Brain (organoid and tissue), 16 donors: ENCODE measurements at places on chromosomes 11 and 22.
A peak's percentile ranks its signal among the peaks of the same experiment; 100 is the strongest.

- no peak for DNase-seq
These were observed 93.4 kb downstream of the WT1 start for GRCh38 chr11:32341620-32342613.

DNA sequence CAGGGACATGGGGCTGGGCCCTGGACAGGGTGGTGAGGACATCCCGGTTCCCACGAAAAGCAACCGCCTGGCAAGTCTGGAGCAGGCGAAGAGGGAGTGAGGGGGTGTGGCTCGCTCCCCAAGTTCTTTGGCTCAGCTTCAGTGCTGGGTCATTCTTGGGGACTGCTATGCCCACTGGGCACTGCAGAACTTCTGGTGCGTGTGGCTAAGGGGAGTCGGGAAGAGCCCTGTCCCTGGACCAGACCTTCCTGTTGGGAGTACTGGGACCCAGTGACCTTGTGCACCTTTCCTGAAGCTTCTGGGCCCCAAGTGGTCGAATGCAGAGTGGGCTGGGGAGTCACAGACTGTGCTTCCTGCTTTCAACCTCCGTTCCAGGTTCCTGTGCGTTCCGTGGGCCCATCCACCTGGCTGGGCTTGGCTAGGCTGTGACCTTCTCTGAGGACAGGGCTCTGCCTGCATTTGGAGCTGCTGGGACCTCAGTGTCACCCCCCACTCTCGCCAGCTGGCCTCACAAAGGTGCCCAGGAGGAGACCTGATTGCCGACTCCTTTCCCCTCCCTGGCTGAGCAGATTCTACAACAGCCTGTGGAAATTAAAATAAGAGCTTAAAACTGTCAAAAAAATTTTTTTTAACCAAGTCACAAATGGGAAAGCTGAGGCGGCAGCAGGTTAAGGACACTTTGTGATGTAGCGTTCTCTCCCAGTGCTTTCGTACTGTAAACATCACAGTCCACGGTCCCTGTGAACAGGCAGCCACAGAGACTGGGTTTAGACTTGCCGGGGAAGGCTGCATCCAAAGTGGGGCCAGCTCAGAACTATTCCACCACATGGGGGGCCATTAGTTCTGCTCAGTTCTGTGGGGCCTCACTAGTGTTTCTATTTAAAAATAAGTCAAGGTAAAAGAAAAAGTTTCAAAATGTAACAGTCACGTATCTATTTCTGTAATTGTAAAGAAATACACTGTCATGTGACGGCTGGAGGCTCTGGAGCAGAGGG lies 63.8 kb upstream of the WNT7B start:
- DNase-seq: no peak

DNA sequence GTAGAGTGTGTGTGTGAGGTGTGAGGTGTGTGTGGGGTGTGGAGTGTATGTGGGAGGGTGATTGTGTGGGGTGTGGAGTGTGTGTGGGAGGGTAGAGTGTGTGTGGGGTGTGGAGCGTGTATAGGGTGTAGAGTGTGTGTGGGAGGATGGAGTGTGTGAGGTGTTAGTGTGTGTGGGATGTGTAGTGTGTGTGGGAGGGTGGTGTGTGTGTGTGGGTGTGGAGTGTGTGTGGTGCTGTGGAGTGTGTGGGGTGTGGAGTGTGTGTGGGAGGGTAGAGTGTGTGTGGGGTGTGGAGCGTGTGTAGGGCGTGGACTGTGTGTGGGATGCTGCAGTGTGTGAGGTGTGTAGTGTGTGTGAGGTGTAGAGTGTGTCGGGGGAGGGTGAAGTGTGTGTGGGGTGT lies 356.1 kb downstream of the CADM1 start:
- no peak for DNase-seq

DNA sequence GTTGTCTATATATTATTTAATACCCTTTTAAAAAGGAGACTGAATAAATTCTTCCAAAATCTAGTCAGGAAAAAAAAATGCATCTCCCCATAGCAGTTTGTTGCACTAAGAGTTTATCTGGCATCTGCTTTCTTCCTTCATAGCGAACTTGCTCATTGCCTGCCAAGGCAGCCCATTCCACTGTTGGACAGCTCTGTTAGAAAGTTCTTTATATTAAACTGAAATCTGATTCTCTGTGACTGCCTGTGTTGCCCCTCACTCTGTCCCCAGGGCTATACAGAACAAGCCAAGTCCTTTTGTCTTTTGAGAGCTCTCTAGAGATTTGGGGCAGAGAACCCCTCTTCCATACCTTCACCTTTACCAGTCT lies 3.3 kb upstream of the CHRDL2 start:
- no peak for DNase-seq

- DNase-seq: no peak
These were observed 22.3 kb upstream of the TESMIN start for GRCh38 chr11:68773521-68774193.

- DNase-seq: no peak
These were observed 4.5 kb upstream of the CCDC81 start for GRCh38 chr11:86370171-86370570.

- peak; percentile 2 for DNase-seq
These were observed 9.9 kb upstream of the TALDO1 start for GRCh38 chr11:737366-737765.

DNA sequence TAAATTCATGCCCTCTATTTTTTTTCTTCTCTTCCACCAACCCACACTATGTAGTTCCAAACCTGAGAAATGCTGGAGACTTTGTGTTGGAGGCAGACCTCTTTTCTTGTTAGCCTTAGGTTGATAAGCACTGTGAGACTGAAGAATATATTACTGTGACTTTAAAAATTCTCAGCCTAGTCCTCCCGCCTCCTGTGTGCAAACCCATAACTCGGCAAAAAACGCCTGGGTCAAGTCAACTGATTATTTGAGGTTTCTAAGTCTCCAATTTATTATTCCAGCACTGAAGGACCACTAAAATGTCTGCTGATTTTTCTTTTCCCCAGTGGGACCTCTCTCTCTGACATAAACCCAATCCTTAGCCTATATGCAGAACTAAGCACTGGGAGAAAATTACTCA lies 1946.0 kb upstream of the RAG2 start:
- no peak for DNase-seq

GRCh38 chr11:119671051-119671450 lies 57.9 kb downstream of the NECTIN1 start:
- peak; percentile 77 for DNase-seq

- DNase-seq: no peak
These were observed 409.2 kb upstream of the LRRC4C start for GRCh38 chr11:41868606-41869005.

DNA sequence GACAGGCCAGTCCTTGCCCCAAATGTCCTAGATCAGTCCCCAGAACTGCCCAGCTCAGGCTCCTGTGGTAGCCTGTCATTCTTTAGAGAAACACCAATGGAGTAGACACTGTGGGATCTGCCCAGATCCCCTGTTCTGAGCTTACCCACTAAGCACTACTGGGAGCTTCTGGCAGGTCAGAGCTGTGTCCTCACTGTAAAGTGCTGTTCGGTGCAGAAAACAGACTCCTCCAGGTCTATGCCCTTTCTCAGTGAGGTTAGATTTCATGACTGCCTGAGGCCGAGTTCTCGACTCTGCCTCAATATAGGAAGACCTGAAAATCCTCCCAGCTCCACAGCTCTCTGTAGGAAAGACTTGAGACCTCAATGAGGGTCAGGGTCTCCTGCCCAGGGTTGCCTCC lies 67.5 kb upstream of the IGLL5 start:
- no peak for DNase-seq

DNA sequence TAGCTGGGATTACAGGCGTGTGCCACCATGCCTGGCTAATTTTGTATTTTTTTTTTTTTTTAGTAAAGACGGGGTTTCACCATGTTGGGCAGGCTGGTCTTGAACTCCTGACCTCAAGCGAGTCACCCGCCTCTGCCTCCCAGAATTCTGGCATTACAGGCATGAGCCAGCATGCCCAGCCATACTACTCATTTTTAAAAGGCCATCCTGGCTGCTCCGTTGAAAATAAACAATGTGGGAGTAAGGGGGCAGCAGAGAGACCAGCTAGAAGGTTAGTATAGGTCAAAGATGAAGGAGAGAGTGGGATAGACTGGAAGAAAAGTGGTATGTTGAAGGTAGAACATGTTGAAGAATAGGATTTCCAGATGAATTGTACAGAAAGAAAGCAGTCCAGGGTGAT lies 17.6 kb upstream of the LIN7C start:
- DNase-seq: no peak
